ENCODE measurements at places on chromosomes 7 and 10.

GRCh38 chr10:110387983-110388686 lies 83.4 kb upstream of the SMNDC1 start:
- DNase-seq = no peak

- DNase-seq = no peak
Measured at GRCh38 chr10:3668966-3669330, 116.1 kb downstream of the KLF6 start.

DNA sequence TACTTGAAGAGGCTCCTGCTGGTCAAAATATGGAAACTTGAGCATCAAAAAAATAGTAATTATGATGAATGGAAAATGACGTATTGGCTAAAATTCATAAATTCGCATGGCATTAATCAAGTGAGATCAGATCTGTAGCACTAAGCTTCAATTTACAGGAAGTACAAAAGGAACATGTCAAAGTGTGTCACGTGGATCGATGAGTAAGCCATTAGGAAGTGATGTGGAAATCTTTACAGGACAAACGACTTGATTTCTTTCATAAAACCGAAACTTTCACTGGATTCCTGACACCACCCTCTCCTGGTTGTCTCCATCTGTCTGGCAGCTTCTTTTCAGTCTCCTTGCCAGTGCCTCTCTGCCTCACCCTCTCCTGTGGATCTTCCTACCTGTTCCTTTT lies 25.8 kb downstream of the AKR1C8 start:
- DNase-seq = no peak

- DNase-seq = no peak
Measured at GRCh38 chr7:35624299-35625186, 70.4 kb downstream of the HERPUD2 start.

- no peak for DNase-seq
Measured at GRCh38 chr7:148318102-148318811, 272.3 kb upstream of the C7orf33 start.

Measured in activated CD8-positive, alpha-beta memory T cell treated with anti-CD3 and anti-CD28 coated beads for 48 hours (primary cell).